Activated T-helper 2 cell treated with anti-CD3 and anti-CD28 coated beads, Interferon-gamma antibody, Interleukin-2, Interleukin-4, amounts not matched to agents 10 μg/mL and 5 μg/mL and 100 μg/mL, durations not matched to agents 14 hours and 24 hours and 36 hours (primary cell): ENCODE measurements at places on chromosomes 6 and 20. TPM values are rescaled to one million over a fixed set of nuclear protein-coding genes. Genes with fewer than 3 reads are reported as not detected.

GRCh38 chr6:154249499-154250298 is 106.9 kb downstream of the IPCEF1 start:
- DNase-seq = peak; percentile 23
- peaks cover 12% of the 10 kb centered on the region for H3K36me3 ChIP-seq
- peaks cover 67% of the 10 kb centered on the region for H3K4me1 ChIP-seq
- H3K27ac ChIP-seq = peak overlapping the region; percentile 77

- H3K4me1 ChIP-seq = peaks cover 14% of the 10 kb centered on the region
- peaks cover 73% of the 10 kb centered on the region for H3K27me3 ChIP-seq
- no peak overlapping the region for H3K4me3 ChIP-seq
- no peaks in the 10 kb centered on the region for H3K36me3 ChIP-seq
- H3K27ac ChIP-seq = no peak overlapping the region
These were observed 270 bp downstream of the PLEKHG1 start for GRCh38 chr6:150600010-150600300.

DNA sequence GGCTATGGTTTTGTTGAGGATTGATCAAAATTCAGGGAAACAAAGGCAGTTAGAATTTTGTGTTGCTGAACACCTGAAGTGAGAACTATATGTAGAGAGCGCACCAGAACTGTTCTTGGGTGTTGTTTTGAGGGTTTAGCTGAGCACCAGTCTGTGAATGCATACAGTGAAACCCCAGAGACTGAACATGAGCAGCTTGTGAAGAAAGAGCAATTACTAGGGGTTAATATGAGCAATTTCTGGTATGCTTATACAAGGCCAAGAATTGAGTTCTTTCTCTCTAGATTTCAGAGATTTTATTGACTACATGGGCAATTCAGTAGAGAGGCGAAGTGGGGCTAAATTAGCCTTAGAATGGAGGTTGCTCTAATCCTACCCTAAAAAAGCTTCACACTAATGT is 93.9 kb downstream of the CD2AP start:
- no peak for DNase-seq
- H3K36me3 ChIP-seq = peaks cover 6% of the 10 kb centered on the region
- H3K27ac ChIP-seq = no peak overlapping the region
- H3K4me1 ChIP-seq = peaks cover 8% of the 10 kb centered on the region
- no peak overlapping the region for H3K4me3 ChIP-seq
- no peaks in the 10 kb centered on the region for H3K27me3 ChIP-seq

ATP6V1G2 gene
- 0.69 and 0.82 TPM in 2 replicates for total RNA-seq

- no peak overlapping the region for H3K27ac ChIP-seq
- H3K27me3 ChIP-seq = no peaks in the 10 kb centered on the region
- peaks cover 8% of the 10 kb centered on the region for H3K4me1 ChIP-seq
- no peak overlapping the region for H3K4me3 ChIP-seq
These were observed 46.4 kb downstream of the SPATA2 start for GRCh38 chr20:49868964-49869363.

DNA sequence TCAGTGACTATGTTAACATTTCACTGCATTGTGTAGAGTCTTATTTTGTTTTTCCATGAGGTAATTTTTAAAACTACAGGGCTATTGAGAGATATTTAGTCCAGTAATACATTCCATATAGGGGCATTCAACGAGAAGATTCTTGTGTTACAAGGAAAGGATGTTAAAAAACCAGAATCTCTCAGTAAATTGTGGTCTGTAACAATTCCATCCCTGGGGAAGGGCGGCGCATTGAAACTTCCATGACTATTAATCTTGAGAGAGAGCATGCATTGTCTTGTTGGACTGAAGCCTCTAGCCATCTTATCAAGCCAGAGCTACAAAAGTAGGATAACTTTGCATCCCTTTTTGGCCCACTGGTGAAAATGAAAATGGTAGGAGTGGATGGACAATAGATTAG is 119.7 kb downstream of the BCKDHB start:
- no peaks in the 10 kb centered on the region for H3K36me3 ChIP-seq
- DNase-seq = no peak
- no peak overlapping the region for H3K4me3 ChIP-seq

DNA sequence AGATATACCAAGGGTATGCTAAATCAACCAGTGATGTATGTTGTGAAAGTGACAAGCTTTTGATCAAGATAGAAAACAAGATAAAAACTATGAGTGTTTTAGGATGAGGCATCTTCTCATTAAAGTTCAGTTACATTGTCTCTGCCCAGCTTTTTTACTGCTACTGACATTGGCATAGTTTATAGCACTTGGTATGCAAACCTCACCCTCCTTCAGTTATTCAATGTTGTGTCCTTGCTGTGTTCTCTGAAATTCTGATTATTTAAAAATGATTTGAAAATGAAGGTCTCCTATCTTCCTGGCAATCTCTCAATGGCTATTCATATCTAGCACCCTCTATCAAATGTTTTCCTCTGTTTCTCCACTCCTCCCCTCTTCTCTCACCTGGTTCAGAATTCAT is 6.7 kb upstream of the MYLIP start:
- H3K36me3 ChIP-seq = no peaks in the 10 kb centered on the region
- no peak for DNase-seq
- peaks cover 12% of the 10 kb centered on the region for H3K4me1 ChIP-seq
- H3K4me3 ChIP-seq = no peak overlapping the region

- peaks cover 5% of the 10 kb centered on the region for H3K4me1 ChIP-seq
- DNase-seq = no peak
- peaks cover 18% of the 10 kb centered on the region for H3K27me3 ChIP-seq
- no peaks in the 10 kb centered on the region for H3K36me3 ChIP-seq
- H3K27ac ChIP-seq = no peak overlapping the region
These were observed 38.3 kb upstream of the FAM184A start for GRCh38 chr6:119116712-119117281.

DNA sequence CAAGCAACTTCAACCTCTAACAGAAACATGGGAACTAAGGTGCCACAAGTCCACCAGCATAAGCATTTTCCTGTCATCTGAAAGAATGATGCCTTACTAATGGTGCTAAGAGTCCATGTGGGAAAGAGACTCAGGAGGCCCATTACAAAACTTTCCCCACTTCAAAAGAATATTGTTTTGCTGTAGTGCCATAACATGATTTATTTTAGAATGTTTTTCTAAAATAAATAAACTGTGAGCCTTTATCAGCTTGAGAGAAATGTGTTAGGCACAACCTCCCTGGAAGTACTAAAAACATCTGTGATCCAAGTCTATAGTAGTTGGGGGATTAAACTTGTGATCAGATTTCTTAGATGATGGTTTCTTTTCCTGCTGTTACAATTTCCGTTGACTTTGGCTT is 330.1 kb upstream of the MAP3K7 start:
- no peak for DNase-seq
- no peak overlapping the region for H3K4me3 ChIP-seq
- peaks cover 6% of the 10 kb centered on the region for H3K27me3 ChIP-seq
- H3K27ac ChIP-seq = no peak overlapping the region
- no peaks in the 10 kb centered on the region for H3K36me3 ChIP-seq
- no peaks in the 10 kb centered on the region for H3K4me1 ChIP-seq

GRCh38 chr6:45553730-45554344 is 176.1 kb upstream of the SUPT3H start:
- no peaks in the 10 kb centered on the region for H3K27me3 ChIP-seq
- H3K36me3 ChIP-seq = peaks cover 36% of the 10 kb centered on the region
- no peak for DNase-seq
- H3K4me3 ChIP-seq = no peak overlapping the region
- H3K4me1 ChIP-seq = peaks cover 56% of the 10 kb centered on the region

HRH3 gene
- total RNA-seq = not detected in 2 replicates

DNA sequence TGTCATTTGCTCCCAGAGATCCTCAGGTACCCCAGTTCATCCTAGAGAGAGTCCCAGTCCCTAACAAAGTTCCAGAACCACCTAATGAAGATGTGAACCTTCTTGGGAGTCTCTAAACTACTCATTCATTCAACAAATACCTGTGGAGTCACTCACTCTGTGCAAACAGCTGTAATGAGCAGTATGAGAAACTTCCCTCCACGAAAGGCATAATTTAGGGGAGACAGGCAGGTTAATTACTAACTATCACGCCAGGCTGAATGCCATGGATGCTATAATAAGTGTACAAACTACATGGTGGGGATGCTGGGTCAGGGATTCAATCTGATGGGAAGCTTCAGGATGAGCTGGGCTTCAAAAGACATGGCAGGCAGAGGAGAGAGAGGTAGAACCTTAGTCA is 70.1 kb upstream of the AFDN start:
- H3K27ac ChIP-seq = no peak overlapping the region
- H3K4me1 ChIP-seq = no peaks in the 10 kb centered on the region
- no peaks in the 10 kb centered on the region for H3K36me3 ChIP-seq
- no peak for DNase-seq
- no peak overlapping the region for H3K4me3 ChIP-seq

PI16 gene
- not detected in 2 replicates for total RNA-seq

OOEP gene
- total RNA-seq = 0.46 TPM in 1 of 2 replicates, not detected in the other

RIN2 gene
- not detected in 2 replicates for total RNA-seq

- no peak overlapping the region for H3K4me3 ChIP-seq
- no peak overlapping the region for H3K27ac ChIP-seq
- H3K27me3 ChIP-seq = no peaks in the 10 kb centered on the region
- no peaks in the 10 kb centered on the region for H3K36me3 ChIP-seq
- H3K4me1 ChIP-seq = no peaks in the 10 kb centered on the region
- no peak for DNase-seq
These were observed 620.0 kb downstream of the PKHD1 start for GRCh38 chr6:51467231-51467952.

DNA sequence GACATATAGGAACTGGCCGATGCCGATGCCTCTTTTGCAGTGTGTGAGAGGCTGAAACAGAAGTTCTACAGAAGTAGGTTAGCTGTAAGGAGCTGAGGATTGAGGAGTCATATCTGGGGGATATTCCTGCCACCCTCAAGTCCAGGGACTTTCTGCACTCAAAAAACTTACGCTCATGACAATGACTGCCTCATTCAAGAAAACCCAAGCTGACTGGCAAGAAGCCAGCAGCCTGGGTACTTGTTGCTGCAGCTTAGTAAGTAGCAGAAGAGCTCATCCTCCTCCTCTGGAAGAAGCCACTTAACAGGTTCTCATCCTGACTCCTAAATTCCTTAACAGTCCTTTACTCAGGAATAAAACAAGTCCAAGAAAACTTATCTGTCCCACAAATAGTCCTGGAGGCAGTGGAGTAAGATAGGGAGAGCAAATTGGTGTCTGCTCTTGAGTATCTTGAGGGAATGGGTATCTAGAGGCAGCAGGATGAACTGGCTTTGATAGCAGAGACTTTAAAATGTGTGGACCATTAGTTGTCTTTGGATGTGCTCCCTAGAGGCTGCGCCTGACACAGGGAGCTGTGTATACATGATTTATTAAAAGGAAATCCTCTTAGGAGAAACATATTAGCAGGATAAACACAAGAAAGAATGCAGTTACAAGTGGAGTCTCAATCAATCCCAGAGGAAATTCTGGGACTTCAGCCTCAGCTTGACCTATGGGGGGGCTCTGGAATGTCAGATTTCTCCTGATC is 7.4 kb downstream of the CALHM5 start:
- no peaks in the 10 kb centered on the region for H3K36me3 ChIP-seq
- H3K4me1 ChIP-seq = no peaks in the 10 kb centered on the region
- H3K4me3 ChIP-seq = no peak overlapping the region
- no peak for DNase-seq
- H3K27ac ChIP-seq = no peak overlapping the region

DNA sequence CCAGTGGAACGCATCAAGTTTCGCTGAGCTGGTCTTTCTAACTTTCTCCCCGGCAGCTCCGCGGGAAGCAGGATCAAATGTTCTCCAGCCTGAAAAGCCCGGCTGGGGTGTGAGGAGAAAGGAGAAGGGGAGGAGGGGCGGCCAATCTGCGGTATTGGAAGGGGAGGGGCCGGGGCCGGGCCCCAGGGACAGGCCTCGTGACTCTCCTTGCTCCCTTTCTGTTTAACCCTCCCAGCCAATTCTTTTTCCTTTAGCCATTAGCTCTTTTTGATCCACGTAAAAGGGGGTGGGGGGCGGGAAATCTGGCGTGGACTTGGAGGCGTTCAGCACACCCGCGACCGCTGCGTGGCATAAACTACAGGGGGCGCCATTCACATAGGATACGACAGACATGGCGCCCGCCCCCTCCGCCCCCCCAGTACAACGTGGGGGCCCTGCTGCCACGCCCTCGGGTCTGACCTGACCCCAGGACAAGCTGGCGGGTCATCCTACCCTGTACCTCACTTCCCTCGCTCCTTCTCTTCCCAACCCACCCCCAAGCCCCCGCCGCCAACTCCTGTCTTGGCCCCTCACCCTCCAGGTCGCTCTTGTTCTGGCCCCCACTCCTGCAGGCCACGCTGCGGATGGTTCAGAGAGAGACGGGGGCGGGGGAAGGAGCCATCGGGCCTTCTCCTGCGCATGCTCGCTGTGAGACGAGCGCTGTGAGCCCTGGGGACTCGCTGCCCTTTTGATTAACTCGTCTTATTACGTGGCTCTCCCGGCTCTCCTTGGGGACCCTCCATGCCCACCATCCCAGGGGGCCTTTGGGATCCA is 7.8 kb upstream of the MDGA1 start:
- H3K36me3 ChIP-seq = no peaks in the 10 kb centered on the region
- H3K4me1 ChIP-seq = peaks cover 4% of the 10 kb centered on the region
- DNase-seq = peak; percentile 50
- no peak overlapping the region for H3K27ac ChIP-seq
- H3K4me3 ChIP-seq = peak overlapping the region; percentile 69
- H3K27me3 ChIP-seq = peaks cover 18% of the 10 kb centered on the region

DNA sequence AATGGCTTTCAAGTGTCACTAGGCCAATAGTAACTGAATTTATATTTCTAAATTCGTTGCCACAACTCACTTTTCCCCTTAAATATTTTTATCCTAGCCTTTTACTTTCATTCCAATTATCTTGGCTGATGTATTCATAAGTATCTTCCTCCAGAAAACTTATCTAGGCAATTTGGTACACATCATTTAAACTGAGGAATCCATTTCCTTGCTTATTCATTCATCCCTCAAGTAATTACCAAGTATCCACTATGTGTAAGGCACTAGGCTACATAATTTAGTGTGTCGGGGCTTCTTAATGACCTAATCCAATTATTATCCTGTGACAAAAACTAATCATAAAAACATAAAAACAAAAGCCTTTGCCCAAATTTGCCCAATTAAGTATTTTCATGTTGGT is 258.3 kb upstream of the TCF21 start:
- no peak overlapping the region for H3K27ac ChIP-seq
- no peak for DNase-seq
- no peaks in the 10 kb centered on the region for H3K36me3 ChIP-seq
- no peaks in the 10 kb centered on the region for H3K27me3 ChIP-seq

CTNNBL1 gene
- total RNA-seq = 100 and 108 TPM in 2 replicates

DNA sequence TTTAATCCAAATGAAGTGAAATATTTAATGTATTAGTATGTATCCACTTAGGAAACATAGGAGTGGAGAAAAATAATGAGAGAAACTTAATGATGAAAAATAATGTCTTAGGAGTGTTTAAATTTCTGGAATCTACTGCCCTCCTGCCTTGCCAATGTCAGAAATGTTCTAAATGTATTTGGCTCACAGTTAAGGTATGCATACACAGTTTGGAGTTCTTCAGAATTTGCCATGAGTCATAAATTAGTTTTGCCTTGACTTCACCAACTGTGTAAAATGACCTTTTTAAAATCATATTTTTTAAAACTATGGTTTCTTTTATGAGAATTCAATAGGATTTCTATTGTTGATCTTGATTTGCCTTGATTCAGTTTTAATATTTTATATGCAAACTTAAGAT is 191.7 kb upstream of the HSF2 start:
- no peaks in the 10 kb centered on the region for H3K27me3 ChIP-seq
- no peaks in the 10 kb centered on the region for H3K36me3 ChIP-seq
- H3K4me3 ChIP-seq = no peak overlapping the region
- no peak overlapping the region for H3K27ac ChIP-seq
- H3K4me1 ChIP-seq = no peaks in the 10 kb centered on the region
- DNase-seq = no peak

BCAS4 gene
- 7.4 and 8.7 TPM in 2 replicates for total RNA-seq

- H3K27me3 ChIP-seq = no peaks in the 10 kb centered on the region
- H3K27ac ChIP-seq = no peak overlapping the region
- peaks cover 37% of the 10 kb centered on the region for H3K36me3 ChIP-seq
- no peak overlapping the region for H3K4me3 ChIP-seq
These were observed 436.1 kb downstream of the UTRN start for GRCh38 chr6:144721232-144721631.

FIG4 gene
- 8.8 and 9.5 TPM in 2 replicates for total RNA-seq

TRIM31 gene
- not detected in 2 replicates for total RNA-seq
